ENCODE measurements at places on chromosomes 1 and 21. TPM values are rescaled to one million over a fixed set of nuclear protein-coding genes. Genes with fewer than 3 reads are reported as not detected.

DNA sequence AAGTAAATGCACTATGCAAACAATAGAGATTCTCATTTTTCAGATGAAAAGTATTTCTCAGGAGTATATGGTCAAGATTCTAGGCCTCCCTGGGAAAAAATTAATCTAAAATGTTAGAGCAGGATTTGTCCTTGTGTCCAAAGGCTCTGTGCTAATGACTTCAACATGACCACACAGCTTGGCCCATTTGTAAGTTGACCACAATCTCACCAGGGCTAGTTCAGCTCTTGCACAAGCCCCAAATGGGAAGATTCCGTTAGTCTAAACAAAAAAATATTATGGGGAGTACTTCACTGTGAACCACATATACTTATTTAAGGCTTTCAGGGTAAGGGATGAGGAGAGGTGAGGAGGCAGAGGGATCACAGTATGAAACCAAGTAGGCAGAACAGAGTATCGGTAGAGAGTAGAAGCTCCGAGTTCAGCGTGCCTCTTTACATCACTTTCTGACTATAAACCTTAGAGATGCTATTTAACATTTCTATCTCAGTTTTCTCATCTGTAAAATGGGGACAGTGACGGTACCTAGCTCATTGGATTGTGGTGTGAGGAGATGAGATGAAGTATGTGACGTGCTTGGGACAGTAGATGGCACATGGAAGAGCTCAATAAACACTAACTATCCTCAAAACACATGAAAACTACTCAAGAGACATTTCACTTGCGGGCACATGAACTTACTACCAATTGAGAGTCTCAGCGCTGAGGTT, 37.8 kb upstream of the CTTNBP2NL start:
- no peak for DNase-seq

DNA sequence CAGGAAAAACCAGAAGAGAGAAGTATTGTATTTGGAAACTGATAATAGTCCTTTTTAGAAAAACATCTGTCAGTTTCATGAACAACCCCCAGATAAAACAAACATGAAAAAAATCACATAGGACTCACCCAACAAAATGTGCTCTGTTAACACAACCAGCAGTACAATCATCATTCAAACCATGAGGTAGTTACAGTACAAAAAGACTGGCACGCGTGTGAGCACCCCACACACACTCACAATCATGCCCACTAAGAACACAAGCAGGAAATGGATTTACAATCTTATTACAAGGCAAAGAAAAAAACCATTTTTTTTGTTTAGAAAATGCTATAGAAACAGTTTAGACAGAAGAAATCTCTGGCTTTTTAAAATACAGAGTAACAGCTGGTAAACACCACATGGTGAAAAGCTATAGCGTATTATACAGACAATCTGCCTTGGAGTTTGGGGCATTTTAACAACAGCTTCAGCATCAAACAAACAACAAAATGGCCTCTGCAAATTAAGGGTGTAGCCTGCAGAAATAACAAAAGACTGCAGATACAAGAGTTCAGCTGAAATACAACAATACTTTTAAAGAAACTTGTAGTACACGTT, 180.0 kb downstream of the CDC7 start:
- DNase-seq = no peak

- no peak for DNase-seq
Measured at GRCh38 chr1:26168410-26169197, at the start of gene C1orf232. Gene C1orf232 (minus strand): TSS chr1:26168963. CDS start chr1:26168499, 464 bp downstream.

The ANXA9 gene
- 2.1 TPM for polyA plus RNA-seq

The CSF3R gene
- not detected for polyA plus RNA-seq

The CFAP141 gene
- polyA plus RNA-seq = not detected

GRCh38 chr1:240998024-240998423, 359.0 kb downstream of the RGS7 start:
- no peak for DNase-seq

DNA sequence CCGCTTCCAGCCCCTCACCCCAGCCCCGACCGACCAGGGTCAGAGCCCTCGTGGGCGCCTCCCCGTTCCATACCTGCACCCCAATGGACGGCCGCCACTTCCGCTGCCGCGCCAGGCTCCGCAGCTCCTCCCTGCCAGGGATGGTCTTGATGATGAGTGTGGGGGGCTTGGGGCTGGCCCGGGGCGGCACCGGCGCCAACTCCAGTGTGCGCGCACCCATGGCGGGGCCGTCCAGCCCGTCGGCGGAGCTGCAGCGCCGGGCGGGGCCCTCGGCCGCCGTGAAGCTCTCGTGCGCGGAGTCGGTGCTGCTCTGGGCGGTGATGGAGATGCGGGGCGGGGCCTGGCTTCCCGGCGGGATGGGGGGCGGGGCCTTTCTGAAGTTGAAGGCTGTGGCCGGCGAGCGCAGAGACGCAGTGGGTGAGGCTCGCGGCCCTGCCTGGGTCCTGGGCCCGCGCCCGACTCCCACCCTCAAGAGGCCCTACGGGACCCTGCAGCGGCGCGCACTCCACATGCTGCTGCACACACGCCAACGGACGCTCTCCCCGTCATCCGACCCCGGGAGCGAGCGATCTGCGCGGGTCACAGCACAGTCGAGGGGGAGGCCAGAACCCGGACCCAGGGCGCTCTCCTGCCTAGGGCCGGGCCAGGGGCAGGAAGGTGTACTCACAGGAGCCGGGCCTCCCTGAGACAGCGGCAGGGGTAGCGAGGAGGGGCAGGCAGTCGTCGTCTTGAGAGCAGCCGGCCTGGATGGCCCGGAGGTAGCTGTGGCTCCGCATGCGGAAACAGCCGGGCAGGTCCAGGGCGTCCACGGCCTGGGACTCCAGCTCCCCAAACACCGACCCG, 26.1 kb upstream of the SMIM12 start:
- peak; percentile 15 for DNase-seq

The GIPC2 gene
- 0.06 TPM for polyA plus RNA-seq

- DNase-seq = no peak
Measured at GRCh38 chr1:165508291-165508690, 35.5 kb upstream of the LRRC52 start.

DNA sequence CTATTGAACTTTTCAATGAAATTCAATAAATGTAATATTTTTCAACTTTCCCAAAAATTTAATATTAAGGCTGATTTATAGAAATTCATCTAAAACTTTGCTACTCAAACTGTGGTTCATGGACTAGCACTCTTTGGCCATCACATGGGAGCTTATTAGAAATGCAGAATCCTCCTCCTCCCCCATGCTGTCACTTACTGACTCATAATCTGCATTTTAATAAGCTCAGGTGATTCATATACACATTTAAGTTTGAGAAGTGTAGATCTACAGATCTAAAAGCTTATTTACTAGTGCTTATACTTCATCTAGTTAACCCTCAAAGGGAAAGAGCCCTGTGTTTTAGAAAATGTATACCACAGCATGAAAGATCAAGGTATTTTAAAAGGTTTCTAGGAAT, 84.3 kb downstream of the HS2ST1 start:
- DNase-seq = no peak

- DNase-seq = no peak
Measured at GRCh38 chr1:224607188-224608148, 8.6 kb upstream of the CNIH3 start.

- DNase-seq = no peak
Measured at GRCh38 chr1:24714859-24715520, 30.3 kb upstream of the CLIC4 start.

DNA sequence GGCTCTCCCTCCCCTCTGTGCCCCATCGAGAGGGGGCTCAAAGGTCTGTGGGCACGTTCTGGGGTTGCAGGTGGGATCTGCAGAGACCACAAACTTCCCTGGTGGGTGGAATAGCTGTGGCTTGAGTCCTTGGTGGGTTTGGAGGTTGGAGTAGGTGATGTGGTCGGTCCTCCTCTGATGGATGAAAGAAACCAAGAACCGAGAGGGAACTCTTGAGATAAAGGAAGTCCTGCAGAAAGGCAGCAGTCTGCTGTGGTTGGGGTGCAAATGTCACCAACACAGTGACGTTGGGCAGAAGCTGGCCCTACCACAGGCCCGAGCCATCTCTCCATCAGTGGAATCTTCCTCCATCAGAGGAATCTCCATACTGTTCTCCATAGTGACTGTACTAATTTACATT, 171.8 kb downstream of the FCRL5 start:
- no peak for DNase-seq

GRCh38 chr1:44000122-44000665, 8.8 kb downstream of the CCDC24 start:
- DNase-seq = no peak

GRCh38 chr1:192552760-192553191, 22.8 kb upstream of the RGS1 start:
- no peak for DNase-seq

DNA sequence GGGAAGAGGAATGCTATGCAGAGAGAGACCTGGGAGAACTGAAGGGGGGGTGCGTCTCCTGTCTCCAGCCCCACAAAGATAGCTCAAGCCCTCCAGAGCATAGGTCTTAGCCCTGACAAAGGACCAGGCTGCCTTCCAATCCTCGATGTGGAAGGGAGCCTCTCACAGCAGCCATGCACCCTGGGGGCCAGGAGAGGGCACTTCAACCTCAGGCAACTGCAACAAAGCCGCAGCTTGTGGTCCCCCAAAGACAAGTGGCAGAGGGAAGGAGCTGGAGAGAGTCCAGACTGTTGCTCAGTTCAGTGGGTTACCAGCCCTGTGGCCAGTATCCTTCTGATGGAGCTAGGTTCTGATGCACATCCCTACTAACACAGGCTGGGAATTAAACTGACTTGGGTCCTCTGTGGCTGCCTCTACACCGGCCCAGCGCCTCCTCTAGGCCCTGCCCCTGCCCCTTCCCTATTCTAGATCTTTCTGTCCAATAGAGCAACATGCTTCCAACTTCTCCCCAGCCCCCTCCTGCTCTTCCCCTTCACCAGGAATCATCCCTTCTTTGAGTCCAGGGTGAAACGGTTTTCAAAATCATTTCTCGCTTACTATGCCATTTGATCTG, 100.7 kb upstream of the SPATA6 start:
- DNase-seq = peak; percentile 42

DNA sequence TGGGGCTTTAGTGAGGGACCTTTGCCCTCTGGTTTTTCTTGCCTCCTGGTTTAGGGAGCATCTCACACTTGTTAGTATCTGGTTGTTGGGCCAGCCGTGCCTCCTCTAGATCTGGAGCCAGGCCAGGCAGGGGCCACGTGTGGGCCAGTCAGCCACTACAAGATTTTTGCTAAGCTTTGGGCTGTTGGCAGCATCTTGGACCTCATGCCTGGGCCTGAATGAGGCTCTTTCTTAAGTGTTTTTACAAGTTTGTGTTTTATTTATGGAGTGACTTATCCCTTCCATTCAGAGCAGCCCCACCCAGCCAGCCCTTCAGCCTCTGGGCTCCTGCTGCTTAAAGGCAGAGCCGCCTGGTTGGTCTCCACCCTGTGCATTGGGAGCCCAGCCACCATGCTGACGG, 1.6 kb upstream of the SH3BGRL3 start:
- DNase-seq = no peak

All from A549 (cell line).